ENCODE measurements at places on chromosomes 4 and X.

DNA sequence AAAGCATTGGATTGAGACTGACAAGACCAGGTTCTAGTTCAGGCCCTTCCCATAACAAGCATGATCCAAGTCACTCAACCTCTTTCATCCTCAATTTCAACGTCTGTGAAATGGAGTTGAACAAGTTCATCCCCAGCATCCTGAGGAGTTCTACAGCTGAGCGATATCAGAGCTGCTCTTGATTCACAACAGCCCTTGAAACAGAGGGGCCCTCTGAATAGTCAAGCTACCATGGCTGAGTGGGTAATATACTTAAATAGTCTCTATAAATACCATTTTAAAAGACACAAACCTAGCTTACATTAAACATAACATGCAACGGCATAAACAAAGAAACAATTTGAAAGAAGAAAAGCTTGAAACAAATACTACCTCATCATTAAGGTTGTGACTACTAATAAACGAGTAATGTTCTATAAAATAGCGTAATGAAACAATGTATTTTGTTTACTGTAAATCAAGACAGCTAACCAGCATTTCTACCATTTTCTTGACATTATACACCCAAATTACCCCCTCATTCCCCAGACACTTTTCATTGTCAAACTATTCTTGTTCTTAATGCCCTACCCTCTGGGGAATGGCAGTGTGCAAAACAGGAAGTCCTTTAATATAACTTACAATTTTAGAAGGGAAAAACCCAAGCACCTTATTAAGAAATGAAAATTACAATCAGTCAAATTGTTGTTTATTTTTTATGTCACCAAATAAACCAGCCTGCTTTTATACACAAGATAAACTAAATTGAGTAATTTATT is 202.3 kb downstream of the PARM1 start:
- no peak for DNase-seq

- DNase-seq: no peak
Observed at GRCh38 chr4:80255329-80256095, 11.0 kb upstream of the FGF5 start.

GRCh38 chr4:152224223-152224622 is 311.7 kb downstream of the FBXW7 start:
- DNase-seq: no peak

- DNase-seq: no peak
Observed at GRCh38 chr4:21697583-21697982, 251.0 kb downstream of the KCNIP4 start.

GRCh38 chr4:38313999-38314561 is 349.9 kb upstream of the KLF3 start:
- DNase-seq: no peak

DNA sequence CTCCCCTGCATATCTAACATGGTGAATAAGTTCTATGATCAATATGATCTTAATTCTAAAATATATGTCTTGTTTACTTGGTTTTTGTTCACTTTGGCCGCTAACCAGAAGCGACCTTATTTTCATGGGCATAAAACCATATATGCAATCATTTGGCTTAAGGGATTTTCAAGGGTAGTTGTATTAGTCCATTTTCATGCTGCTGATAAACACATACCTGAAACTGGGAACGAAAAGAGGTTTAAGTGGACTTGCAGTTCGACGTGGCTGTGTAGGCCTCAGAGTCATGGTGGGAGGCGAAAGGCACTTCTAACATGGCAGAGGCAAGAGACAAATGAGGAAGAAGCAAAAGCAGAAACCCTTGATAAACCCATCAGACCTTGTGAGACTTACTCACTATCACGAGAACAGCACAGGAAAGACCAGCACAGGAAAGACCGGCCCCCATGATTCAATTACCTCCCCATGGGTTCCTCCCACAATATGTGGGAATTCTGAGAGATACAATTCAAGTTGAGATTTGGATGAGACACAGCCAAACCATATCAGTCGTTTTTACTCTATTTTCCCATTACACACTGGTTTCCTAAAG is 114.3 kb upstream of the CPEB2 start:
- no peak for DNase-seq

DNA sequence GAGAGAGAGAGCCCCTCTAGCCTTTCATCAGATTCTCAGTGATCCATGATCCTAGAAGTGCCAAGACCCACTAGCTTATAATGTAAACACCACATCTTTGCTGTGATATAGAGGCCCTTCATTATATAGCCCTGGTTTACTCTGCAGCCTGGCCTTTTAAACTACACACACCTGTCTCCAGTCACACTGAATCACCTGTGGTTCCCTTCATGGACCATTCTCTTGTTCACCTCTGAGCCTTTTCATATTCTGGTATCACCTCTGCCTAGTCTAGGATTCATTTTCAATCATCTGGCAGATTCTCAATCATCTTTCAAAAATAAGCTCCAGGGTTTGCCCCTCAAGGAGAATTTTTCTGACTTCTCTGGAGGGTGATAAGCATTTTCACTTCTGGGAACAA is 50.0 kb upstream of the CD40LG start:
- DNase-seq: no peak

GRCh38 chrX:153372949-153373348 is 28.2 kb downstream of the PNMA6E start:
- DNase-seq: no peak

Measured in GF-D8 (cell line).